ENCODE measurements at places on chromosomes 13 and 19. TPM values are rescaled to one million over a fixed set of nuclear protein-coding genes. Genes with fewer than 3 reads are reported as not detected.

ASPDH gene
- polyA plus RNA-seq, result 0.62 TPM

GRCh38 chr19:12564016-12564664 is 12.9 kb upstream of the ZNF564 start:
- DNase-seq, result peak; percentile 78

- no peak for DNase-seq
Measured at GRCh38 chr13:75607447-75607846, 28.7 kb upstream of the LMO7 start.

DNA sequence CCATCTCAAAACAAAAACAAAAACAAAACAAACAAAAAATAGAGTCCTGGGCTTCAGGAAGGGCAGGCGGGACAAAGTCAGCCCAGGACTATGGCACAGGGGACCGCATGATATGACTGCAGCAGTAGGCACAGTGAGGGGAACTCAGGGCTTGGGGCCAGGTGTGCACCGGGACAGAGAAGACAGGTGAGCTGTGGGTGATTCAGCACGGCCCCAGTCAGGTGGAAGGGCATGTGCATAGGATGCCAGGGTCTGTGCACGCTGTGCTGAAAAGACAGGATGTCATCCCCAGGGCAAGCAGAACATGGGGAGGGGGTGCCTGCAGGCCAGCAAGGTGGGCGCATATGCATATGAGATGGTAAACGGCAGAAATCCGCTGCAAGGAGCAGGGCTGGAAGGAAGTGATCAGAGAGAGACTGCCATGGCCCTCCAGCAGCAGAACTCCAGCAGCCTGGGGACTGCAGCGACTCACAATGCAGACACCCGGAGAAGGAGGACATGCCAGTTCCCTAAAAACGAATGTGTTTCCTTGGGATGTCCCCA is 15.0 kb downstream of the EPS15L1 start:
- DNase-seq, result no peak

Data from hindlimb muscle (tissue), 1 donor.